ENCODE measurements at places on chromosomes 1 and 21.

DNA sequence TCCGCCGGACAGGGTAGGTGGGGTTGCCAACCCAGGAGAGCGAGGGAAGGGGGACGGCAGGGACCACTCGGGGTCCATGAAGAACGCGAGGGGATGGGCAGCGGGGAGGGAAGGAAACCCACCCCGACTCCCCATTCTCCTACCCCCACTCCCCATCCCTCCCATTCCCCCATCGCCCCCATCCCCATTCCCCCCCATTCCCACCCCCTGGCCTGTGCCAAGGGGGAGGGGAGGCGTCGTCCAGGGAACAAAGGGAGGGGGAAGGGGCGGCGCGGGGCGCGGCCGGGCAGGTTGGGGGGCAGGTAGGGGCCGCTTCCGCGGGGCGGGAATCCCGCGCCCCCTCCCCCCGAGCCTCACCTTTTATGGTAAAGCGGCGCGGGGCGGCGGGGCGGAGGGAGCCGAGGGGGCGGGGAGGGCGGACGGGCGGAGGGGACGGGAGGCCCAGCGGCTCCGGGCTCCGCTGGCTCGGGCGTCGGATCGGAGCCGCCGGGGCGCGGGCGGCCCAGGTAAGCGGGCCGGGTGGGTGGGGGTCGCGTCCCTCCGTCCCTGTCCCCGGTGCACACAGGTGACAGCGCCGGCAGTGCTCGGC lies at the start of gene FBLIM1:
Gene FBLIM1, plus strand, starts transcription at position 453 of the 589 bp plus-strand sequence. CDS start 6,189 bp downstream, outside the sequence.
- DNase-seq = no peak

- no peak for DNase-seq
These were observed 61.3 kb downstream of the SLC19A1 start for GRCh38 chr21:45480701-45481500.

DNA sequence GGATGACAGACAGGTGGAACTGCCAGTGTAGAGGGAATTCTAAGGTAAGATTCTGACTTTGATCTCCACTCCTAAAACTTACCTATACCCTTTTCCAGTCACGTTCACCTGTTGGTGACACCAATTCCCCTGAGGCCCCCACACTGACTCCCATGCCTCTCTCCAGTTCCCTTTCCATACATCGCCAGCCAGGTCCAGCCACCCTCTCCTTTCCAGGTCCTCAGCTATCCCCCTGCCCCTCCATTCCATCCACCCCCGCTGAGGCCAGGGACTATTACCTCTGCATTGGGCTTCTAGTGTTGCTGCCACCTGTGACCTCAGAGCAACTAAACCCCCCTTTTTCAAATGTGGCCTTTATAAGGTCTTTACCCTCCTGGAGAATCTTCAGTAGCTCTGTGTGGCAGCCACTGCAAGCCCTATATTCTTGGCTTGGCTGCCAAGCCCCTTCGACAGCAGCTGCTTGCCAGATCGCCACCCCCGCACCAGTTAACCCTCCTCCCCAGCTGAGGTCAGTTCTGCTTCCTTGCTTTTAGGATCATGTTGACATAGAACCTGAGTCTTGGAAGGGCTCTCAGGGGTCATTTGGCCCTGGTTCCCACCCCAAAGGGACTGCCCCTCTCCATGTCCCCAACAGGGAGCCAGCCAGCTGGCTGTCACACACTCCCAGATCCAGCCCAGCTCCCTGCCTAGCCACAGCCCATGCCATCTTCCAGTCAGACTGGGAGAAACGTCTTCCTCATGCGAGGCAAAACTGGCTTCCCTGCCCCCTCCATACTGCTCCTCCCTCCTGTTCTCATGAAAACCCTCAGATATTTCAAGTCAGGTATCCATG lies 14.7 kb downstream of the CSF1 start:
- DNase-seq = no peak

GRCh38 chr1:112524251-112524650 lies 15.5 kb downstream of the WNT2B start:
- no peak for DNase-seq

DNA sequence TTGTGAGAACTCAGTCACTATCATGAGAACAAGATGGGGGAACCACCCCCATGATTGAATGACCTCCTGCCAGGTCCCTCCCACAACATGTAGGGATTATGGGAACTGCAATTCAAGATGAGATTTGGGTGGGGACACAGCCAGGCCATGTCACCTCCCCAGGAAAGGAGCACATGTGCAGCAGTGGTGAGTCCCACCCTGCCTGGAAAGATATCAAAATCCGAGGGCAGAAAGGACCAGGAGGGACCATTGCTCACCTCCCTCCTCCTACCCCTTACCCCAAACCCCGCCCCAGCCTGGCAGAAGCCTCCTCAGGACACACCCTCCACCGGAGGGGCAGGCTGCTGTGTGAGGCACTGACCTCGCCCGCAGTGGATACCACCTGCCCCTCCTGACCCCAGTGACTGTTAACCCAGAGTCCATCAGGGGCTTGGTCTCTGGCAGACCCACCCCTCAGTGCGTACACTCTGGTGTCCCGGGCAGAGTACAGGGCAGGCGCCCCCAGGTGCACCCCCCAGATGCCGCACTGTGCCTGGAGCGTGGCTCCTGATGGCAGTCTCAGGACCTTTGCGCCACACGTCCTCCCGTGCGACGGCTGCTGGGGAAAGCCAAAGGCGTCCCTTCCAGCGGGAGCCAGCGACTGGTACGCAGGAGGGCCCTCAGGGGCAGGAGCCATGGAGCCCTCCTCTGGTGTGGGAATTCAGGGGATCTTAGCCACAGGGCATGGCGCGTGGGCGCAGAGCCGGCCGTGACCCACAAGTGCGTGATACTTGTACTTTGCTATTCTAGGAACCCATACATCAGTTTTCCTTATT lies 20.9 kb downstream of the PDXK start:
- no peak for DNase-seq
